ENCODE measurements at places on chromosomes 7 and 10. TPM values are rescaled to one million over a fixed set of nuclear protein-coding genes. Genes with fewer than 3 reads are reported as not detected.

RSU1 gene
- total RNA-seq = 78.7 TPM

GPER1 gene
- 3.4 TPM for total RNA-seq

ALKBH4 gene
- total RNA-seq = 10.3 TPM

ZNF107 gene
- 13.8 TPM for total RNA-seq

SSC4D gene
- total RNA-seq = 0.70 TPM

SUN3 gene
- not detected for total RNA-seq

CALML3 gene
- not detected for total RNA-seq

CDHR3 gene
- 6.0 TPM for total RNA-seq

CLDN12 gene
- total RNA-seq = 28.5 TPM

SLC13A1 gene
- not detected for total RNA-seq

KCP gene
- total RNA-seq = 14.5 TPM

GPNMB gene
- 93.6 TPM for total RNA-seq

CHST15 gene
- total RNA-seq = 15.7 TPM

PTN gene
- 8.3 TPM for total RNA-seq

FAM180A gene
- 1.1 TPM for total RNA-seq

WDFY4 gene
- total RNA-seq = 7.0 TPM

APBB1IP gene
- 8.0 TPM for total RNA-seq

CPA5 gene
- 0.57 TPM for total RNA-seq

DYNC1I1 gene
- 14.6 TPM for total RNA-seq

EEPD1 gene
- total RNA-seq = 11.4 TPM

TMEM196 gene
- 0.31 TPM for total RNA-seq

TRPV5 gene
- not detected for total RNA-seq

PDK4 gene
- 27.8 TPM for total RNA-seq

TAS2R41 gene
- not detected for total RNA-seq

C10orf53 gene
- total RNA-seq = not detected

COL1A2 gene
- 231 TPM for total RNA-seq

CLEC5A gene
- 2.8 TPM for total RNA-seq

CARD11 gene
- total RNA-seq = 52.3 TPM

COL17A1 gene
- 18.5 TPM for total RNA-seq

CFAP58 gene
- 0.55 TPM for total RNA-seq

C7orf57 gene
- 0.42 TPM for total RNA-seq

PRKAG2 gene
- total RNA-seq = 55.4 TPM

CCDC136 gene
- 12.5 TPM for total RNA-seq

MAPK8 gene
- 49.3 TPM for total RNA-seq

CDK14 gene
- 23.5 TPM for total RNA-seq

TMEM236 gene
- 0.49 TPM for total RNA-seq

TWIST1 gene
- 3.7 TPM for total RNA-seq

ECHDC3 gene
- 13.3 TPM for total RNA-seq

PPP3CB gene
- 47.1 TPM for total RNA-seq

NXPH1 gene
- total RNA-seq = not detected

CHCHD2 gene
- total RNA-seq = 283 TPM

LIPF gene
- not detected for total RNA-seq

SIRT1 gene
- 23.5 TPM for total RNA-seq

FMC1 gene
- 7.3 TPM for total RNA-seq

CYP3A4 gene
- not detected for total RNA-seq
